CD4-positive, alpha-beta T cell (primary cell): ENCODE measurements at places on chromosomes 4 and X.

DNA sequence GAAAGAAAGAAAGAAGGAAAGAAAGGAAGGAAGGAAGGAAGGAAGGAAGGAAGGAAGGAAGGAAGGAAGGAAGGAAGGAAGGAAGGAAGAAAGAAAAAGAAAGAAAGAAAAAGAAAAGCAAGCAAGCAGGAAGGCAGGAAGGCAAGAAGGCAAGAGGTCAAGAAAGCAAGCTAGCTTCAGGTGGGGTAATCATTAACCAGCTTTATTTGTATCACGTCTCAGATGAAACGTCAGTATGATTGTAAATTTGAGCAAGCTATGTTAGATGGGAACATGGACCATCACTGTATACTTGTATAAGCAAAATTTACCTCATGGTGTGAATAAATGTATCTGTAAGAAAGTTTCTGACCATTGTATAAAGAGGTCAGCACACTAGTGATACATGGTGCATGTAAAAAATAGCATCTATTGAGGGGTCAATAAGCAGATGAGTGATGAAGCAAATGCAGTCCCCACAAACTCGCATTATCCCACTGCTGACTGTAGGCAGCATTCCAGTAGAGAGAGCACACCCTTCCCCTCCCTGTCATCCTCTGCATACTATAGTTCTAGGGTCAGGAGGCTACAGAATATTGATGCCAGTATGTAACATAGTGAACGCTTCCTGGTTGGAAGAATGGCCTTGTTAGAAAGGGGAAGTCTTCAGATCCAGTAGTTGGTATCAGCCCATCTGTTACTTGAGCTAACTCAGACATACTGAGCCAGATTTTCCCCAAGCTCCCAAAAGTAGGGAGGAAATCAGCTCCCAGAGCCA is 16.5 kb upstream of the KLHL34 start:
- no peak for DNase-seq

DNA sequence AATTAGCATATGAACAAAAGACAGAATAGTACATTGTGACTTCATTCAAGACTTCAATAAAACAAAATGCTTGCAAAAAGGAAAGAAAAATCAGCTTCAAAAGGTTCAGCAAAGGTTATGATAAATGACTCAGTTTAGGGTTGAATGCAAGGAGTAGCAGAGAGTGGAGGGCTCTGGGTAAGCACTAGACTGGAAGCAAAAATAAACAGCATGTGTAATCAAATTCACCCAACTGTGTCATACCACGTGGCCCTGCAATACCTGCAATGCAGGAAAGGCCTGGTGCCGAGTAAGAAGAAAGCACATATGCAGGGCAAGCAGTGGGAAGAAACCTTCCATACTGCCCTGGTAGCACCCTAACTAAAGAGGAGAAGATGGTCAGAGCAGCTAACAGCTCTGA is 88.7 kb downstream of the ATP11C start:
- DNase-seq: no peak

- no peak for DNase-seq
Observed at GRCh38 chr4:5742388-5742787, 31.4 kb downstream of the EVC start.

DNA sequence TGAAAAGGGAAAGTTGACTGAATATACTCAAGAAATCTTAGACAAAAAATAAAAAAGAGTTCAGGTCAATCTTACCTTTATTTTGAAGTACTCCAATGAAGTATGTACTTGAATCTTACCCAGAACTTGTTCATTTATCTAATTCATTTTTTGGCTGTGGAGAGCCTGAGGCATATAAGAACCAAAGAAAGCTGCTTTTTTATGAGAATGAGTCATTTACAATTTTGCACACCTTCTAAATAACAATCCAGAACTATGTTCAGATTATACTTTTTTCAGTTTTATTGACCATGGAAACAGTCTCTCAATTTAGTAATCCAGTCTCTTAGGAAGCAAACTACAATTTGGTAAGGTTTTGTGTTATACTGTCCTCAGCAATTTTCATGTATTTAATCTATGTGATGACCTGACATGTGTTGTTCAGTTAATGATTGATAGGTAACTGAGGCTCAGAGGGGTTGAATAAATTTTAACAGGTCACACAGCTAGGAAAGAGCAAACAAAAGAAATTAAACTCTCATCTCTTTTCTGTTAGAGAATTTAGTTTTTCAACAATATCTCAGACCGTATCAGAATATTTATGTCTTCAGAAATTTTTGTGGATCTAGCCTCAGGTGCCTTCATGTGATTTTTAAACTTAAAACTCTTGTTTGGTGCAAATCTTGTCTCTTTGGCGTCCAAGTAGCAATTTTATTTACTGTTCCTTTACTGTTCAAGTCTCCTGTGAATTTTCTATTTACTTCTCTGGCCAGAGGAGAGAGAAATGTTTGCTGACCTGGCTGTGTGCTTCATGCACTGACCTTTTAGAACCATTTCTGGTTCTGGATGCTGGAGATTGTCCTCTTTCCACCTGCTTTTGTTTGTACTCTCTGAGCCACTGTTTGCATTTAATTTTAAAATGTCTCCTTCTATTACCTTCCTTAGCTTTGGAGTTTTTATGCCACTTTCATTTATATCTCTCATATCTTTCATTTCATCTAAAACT is 1453.4 kb downstream of the STIM2 start:
- DNase-seq: no peak

DNA sequence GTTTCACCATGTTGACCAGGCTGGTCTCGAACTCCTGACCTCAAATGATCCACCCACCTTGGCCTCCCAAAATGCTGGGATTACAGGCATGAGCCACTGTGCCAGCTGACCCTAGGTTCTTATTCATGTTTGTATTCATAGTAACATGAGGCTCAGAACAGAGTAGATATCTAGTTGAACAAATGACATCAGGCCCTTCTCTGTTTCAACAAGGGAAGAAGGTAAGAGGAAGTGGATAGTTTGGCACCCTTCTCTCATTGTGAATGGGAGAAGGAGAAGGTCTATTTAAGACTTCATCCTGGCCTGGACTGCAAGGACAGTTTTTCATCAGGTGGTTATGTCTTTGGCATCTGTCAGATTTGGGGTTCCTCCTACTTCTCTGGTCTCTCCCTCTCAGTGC is 13.8 kb downstream of the GJB1 start:
- DNase-seq: no peak

DNA sequence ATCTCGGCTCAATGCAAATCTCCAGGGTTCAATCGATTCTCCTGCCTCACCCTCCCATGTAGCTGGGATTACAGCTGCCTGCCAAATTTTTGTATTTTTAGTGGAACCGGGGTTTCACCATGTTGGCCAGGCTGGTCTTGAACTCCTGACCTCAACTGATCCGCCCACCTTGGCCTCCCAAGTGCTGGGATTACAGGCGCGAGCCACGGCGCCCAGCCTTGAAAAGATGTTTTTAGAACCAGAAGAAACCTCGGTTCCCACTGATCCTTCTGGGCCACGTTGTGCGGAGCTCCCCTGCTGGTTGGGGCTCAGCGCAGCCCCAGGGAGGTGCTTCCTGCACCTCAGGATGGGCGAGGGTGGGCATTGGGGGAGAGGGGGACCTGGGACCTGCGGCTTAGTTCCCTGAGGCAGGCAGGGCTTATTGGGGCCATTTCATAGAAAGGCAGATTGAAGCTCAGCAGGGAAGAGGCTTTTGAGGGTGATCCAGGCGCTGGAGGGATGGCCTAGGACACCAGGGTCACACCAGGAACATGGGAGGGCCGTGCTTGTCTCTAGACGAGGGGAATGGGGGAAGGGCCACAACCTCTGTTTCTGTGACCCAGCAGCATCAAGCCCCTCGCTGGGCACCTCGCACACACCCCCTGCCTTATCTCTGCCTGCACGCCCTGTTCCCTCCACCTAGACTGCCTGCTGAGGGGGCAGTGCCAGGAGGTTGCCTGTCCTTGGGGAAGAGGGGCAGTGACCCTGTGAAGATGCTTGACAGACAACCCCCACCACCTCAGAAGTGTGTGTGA is 6.3 kb upstream of the ADD1 start:
- no peak for DNase-seq

- DNase-seq: no peak
Observed at GRCh38 chrX:6729626-6730025, 194.7 kb upstream of the VCX3A start.

DNA sequence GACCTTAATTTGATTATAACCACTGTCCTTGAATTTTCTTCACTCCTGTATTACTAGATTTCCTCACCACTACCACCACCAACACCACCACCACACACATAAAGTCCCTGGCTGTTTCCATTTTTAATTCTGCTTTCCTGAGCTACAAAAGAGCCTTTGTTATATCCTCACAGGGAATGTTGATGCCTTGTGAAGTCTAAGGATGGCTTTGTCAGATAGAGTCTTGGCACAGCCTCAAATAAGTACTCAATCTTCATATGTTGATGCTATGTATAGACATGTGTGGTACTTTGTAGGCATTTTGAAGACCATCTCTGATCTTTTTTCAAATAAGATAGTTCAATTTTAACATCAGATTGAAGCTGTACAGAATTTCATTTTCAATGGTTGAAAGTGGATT is 1016.7 kb upstream of the LCORL start:
- DNase-seq: no peak

DNA sequence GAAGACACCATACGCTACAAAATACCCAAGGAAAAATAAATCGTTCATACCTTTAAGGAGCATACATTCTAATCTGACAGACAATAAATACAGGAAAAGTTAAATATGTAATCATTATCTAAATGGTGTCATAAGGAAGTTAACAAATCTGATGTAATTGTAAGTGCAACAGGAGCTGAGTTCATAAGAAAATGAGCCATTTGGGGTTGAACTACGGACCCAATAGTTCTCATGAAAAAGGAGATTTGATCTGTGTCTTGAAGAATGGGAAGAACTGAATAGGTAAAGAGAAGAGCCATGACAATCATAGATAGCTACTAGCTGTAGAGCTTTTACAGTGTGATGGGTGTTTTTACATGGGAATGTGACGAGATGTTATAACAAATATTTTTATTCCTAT is 175.6 kb downstream of the ANKRD50 start:
- no peak for DNase-seq

GRCh38 chr4:151324752-151325110 is 674 bp downstream of the SH3D19 start:
- no peak for DNase-seq

GRCh38 chrX:22116605-22117546 is 84.8 kb downstream of the PHEX start:
- no peak for DNase-seq

DNA sequence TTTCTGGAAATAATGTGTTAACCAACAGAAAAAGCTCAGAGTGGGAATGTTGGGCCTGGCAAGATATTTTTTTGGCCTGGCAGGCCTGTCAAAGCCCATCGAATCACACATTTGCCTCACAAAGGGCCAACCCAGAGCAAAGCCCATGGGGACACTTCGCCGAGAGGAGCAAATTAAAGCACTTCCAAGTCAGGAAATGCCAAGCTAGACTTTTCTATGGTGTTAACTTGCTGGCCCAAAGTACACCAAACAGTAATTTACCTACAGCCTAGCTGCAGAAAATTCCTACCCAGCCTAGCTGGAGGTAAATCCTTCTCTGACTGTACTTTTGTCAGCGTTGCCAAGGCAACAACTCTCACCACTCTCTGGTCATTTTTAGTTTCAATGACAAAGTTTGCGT is 288.6 kb upstream of the LDB2 start:
- no peak for DNase-seq

- no peak for DNase-seq
Observed at GRCh38 chrX:149003863-149004660, 501.0 kb downstream of the IDS start.

GRCh38 chr4:54277691-54278090 is 48.6 kb downstream of the PDGFRA start:
- DNase-seq: no peak

DNA sequence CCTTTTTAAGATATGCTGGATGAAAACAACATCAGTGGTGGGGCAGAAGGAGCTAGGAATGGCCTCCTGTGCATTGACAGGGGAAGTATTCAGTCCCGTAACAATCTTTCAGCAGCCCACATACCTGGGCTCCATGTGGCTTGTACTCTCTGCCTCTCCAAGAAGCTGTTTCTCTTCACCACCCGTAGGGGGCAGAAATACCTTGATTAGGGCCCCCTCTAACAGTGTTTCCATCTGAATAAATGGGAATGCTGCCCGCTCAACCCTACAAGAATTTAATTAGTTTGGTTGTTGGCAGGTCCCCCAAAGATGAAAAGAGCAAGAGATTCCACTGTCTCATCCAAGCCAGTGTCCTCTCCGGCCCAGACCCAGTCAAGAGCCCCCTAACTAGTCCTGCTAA is 155.2 kb downstream of the SMIM20 start:
- no peak for DNase-seq

GRCh38 chrX:148784856-148785255 is 284.4 kb downstream of the AFF2 start:
- no peak for DNase-seq

GRCh38 chr4:4803216-4803911 is 56.1 kb upstream of the MSX1 start:
- no peak for DNase-seq

DNA sequence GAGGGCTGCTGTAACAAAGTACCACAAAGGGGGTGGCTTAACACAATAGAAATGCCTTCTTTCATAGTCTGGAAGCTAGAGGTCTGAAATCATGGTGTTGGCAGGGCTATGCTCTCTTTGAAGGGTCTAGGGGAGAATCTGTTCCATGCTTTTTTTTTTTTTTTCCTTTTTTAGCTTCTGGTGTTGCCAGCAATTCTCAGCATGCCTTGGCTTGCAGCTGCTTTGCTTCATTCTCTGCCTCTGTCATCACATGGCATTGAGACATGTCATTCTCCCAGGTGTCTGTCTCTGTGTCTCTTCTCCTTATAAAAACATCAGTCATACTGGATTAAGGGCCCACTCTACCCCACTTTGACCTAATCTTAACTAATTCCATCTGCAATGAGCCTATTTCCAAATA is 78.6 kb upstream of the BOD1L1 start:
- no peak for DNase-seq

DNA sequence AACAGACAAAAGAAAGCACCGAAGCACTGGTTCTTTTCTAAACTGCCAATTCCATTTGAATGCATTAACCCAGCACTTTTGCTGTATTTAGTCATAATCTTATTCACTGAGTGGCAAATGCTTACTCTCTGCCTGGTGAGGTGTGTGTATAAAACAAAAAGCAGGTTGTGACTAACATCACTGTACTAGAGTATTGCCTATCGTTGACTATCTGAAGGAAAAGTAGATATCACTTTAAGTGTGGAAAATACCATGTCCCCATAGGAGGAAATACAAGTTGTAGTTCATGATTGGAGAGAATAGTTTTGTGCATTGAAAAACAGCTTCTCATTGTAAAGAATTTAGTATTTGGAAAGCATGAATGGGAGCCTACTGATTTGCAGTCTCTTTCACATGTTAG is 2.7 kb downstream of the PDLIM5 start:
- no peak for DNase-seq

GRCh38 chrX:38717871-38718270 is 83.4 kb upstream of the MID1IP1 start:
- DNase-seq: no peak

DNA sequence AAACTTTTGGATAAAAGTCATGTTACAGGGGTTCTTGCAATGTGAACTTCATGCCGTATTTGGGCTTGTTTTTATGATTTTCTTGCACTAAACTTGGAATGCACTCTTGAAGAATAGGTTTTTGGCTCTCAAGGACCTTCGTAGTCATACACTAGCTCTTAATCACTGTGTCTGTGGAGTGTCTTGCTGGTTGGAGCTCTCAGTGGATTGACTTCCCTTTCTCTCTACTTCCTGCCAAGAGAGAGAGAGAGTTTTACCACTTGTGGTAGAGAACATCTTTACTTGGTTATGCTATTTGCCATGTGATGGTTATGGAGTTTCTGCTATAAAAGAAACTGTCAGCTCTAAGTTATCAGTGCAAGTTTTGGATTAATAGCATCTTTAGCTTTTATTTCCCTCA is 112.4 kb downstream of the BMPR1B start:
- DNase-seq: no peak

- no peak for DNase-seq
Observed at GRCh38 chrX:10756441-10756840, 136.1 kb upstream of the MID1 start.
